Activated T-helper 2 cell treated with anti-CD3 and anti-CD28 coated beads, Interferon-gamma antibody, Interleukin-2, Interleukin-4, amounts not matched to agents 10 μg/mL and 5 μg/mL and 100 μg/mL, durations not matched to agents 14 hours and 24 hours and 36 hours (primary cell): ENCODE measurements at places on chromosomes 5 and 9.

GRCh38 chr5:163306421-163306820 lies 131.0 kb upstream of the CCNG1 start:
- DNase-seq = no peak

DNA sequence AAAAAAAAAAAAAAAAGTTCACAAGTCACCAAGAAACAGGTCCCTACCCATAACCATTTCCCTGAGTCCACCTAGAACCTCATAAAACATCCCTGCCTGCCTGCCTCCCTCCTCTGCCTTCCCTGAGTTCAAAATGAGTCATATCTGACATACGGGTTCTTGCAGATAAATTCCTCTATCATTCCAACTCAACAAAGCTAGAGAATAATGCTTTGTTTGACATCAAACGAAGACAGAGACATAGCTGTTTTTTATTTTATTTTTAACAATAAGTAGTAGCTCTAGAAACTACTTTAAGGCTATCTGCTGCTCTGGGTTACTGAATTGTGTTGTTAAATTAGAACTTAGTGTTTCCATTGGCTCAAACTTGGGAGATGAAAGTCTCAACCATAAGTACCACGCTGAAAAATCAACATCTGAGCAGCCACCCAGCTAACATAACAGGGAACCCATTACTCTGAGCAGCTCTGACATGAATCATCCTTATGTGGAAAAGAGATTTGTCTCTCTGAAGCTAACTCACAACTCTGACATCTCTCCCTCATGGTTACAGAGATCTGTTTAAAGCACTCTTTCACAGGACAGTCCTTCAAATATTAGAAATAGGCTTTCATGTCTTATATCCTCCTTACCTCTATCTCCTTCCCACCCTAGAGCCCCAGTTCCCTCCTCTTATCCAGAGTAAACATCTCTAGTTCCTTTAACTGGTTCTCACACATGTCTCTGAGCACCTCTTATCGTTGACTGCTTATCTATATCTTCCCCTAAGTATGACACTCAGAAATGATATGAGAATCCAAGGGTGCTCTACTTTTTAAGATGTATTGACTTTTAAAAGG lies 12.1 kb downstream of the TMEM245 start:
- DNase-seq = no peak

GRCh38 chr9:68426755-68427154 lies 70.3 kb downstream of the PGM5 start:
- DNase-seq = no peak

DNA sequence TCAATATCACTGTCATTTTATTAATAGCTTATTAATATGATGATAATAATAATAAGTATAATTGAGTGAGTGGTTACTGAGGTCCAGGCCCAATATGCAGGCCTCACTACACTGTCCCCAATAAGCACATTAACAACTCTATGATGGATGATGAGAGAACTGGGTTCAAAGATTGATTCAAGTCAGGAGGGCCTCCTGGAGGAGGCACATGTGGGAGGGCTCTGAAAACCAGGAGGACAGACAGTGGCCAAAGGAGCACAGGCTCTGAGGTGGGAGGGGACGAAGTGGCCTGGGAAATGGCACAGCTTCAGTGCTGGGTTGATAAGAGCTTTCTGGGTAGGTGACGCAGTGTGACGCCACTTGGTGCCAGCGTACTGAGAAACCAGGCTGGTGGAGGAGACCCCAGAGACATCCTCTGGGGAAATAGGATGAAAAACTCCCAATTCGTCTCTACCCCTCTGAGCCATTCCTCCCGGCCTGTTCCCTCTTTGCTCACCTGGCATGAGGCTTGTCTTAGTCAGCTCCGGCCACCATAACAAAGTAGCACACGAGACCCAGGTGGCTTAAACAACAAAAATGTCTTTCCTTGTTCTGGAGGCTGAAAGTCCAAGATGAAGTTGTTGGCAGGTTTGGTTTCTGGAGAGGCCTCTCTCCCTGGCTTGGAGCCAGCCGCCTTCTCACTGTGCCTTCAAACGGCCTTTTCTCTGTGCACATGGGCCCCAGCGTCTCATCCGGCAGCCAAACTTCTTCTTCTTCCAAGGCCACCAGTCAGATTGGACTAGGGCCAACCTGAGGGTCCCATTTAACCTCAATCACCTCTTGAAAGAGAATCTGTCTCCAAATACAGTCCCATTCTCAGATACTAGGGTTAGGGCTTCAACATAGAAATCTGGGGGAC lies 31.6 kb downstream of the NTNG2 start:
- no peak for DNase-seq

GRCh38 chr5:98490348-98490747 lies 283.1 kb upstream of the RGMB start:
- DNase-seq = no peak

GRCh38 chr5:159835548-159835947 lies 80.7 kb upstream of the ADRA1B start:
- DNase-seq = no peak

GRCh38 chr9:70318002-70318401 lies 59.2 kb downstream of the SMC5 start:
- no peak for DNase-seq

GRCh38 chr9:129850821-129851550 lies 15.7 kb downstream of the USP20 start:
- no peak for DNase-seq

DNA sequence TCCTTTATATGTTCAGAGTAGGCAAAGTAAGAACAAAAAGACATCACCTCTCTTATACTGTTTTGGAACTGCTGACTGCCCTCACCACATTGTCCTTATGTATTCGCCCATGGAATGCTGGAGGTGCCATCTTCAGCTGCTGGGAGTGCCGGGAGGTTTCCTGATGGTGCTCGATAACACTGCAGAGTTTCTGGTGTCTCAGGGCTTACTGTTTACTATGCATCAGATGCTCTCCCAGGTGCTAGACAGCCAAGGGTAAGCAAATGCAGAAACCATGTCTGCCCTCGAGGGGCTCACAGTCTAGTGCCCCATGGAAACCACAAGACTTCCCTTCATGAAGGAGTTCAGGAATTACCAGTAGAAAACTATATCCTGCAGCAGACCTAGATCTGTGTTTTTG lies 70.1 kb upstream of the SMIM23 start:
- no peak for DNase-seq

DNA sequence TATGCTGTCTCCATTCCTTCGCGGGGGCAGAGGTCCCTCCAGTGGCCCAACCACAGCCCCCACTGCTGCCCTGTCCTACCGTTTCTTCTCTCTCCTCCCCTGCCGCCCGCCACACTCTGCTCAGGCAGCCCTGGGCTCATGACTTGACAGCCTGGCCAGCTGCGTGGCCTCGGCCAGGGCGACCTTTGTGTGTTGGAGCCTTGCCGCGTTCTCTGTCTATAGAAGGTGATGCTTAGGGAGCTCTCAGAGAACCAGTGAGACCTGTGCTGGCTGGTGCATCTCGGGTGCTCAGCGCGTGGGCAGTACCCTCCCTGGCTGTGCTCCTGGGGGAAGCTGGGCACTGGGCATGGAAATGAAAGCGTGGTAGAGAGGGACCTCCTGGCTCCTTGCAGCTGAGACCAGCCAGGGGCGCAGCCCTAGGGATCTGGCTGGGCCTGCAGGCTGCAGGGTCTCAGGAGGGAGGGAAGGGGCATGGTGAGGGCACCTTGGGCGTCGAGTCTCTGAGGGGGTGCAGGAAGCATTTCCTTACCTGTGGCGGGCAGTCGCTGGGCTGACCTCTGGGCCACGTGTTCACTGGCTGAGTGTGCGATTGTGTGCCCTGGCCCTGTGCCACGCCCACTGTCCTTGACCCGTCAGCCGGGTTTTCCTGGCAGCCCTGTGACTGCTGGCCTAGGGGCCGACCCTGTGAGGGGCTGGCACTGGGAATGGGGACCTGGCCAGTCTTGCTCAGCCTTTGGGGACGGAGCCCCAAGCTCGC lies 50.3 kb downstream of the RXRA start:
- DNase-seq = no peak

GRCh38 chr9:124105266-124105665 lies 93.7 kb downstream of the LHX2 start:
- DNase-seq = no peak

GRCh38 chr9:131335368-131335755 lies 45.8 kb downstream of the PLPP7 start:
- DNase-seq = no peak

DNA sequence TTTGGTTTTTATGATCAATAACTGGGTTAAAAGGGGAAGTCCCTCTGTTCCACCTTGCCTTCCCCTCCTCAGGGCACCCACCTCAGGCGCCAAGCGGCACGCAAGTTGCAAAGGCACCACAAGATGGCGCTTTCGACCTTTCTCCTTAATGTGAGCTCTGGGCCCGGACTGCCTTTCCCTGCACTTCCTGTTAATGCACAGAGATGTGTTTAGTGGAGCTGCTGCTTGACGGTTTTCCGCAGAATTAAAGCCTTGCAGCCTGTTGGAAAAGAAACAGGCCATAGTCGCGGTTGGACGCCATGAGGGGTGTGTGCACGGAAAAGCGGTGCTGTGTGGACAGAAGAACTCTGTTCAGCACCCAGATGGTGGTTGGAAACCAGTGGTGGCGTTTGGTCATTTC lies 17.9 kb downstream of the CXCL14 start:
- peak; percentile 58 for DNase-seq

DNA sequence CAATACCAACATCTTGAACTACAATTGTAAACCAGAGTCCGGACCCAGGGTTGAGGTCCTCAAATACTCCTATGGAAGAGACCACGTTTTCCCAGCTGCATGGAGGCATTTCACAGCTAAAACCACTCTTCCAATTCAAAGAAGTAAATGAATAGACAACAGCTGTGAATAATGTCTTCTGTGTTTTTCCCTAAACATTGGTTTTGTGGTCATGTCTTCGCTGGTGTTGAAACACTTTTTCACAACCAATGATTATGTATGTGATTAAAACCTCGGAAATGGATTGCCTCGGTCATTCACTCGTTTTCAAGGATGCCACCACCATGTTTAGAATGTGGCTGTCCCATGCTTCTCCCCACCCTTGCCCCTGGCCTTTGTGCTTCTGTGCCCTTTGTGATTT lies 9.4 kb upstream of the TENT4A start:
- DNase-seq = no peak

- DNase-seq = no peak
Observed at GRCh38 chr5:135450952-135451351, 1.2 kb downstream of the TIFAB start.

DNA sequence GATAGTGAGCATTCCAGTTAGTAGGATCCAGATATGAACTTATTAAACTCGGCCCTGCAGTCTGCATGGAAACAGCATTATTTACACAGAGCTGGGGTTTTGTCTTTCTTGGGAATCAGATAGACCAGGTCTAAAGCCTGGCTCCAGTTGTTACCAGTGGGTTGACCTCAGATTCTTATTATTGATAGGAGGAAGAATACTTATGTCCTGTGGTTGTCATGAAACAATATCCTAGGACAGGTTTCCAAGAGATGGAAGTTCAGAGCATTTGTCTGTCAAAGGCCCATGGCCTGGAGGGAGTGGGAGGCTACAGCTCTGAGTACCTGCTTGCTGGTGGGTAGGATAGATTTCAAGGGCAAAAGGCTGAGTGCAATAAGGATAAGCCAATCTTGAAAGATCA lies 129.2 kb downstream of the BOD1 start:
- DNase-seq = no peak

DNA sequence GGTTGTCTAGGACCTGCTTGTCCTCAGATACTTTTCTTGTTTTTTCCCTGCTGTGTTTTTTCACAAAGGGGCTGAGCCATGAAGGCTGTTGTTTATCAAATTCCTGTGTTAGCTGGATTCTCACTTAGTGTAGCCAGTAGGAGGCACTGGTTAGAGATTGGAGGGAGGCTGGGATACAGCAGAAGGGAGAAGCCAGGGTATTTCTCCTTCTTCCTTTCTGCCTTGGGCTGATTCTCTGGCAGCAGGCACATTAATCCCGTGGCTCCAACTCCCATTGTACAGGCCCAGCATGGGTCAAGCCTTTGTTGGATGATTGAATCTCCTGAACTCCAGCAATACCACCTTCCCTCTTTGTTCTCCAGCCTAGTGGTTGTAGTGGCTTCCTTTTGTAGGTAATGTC lies 46.4 kb upstream of the FAM170A start:
- no peak for DNase-seq

GRCh38 chr5:175343308-175343707 lies 100.7 kb downstream of the DRD1 start:
- DNase-seq = no peak

DNA sequence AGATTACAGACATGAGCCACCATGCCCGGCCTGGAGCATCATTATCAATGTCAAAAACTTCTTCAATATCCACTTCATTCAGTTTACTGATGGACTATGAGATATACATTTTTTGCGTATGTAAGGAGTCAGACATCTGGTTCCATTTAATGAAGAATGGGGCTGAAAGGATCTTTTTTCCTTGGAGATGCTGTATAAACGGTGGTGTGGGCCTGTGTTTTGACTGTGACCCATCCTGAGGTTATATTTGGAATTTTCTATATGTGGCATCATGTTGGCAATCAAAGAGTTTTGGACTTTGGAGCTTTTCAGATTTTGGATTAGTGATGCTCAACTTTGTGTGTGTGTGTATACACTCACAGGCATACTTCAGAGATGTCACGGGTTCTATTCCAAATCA lies 85.7 kb upstream of the FBXL17 start:
- no peak for DNase-seq

DNA sequence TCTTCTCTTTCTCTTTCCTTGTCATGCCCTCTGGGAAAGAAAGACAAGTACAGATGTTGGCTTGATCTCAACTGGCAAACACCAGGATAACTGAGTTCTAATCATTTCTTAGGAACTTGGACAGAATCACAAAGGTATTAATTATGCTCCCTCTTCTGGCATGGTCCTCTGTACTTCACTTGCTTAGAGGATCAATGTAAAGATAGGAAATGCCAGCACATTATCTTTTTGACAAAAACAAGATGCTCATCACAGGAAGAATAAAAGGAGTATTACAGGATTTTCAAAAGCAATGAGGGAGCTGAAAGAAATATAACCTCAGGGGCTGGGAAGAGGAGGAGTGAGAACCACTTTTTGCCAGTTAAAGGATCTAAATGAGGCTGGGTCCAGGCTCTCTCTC lies 70.6 kb downstream of the LHFPL2 start:
- no peak for DNase-seq

- DNase-seq = peak; percentile 57
Observed at GRCh38 chr5:176573564-176574296, 24.6 kb downstream of the CDHR2 start.

DNA sequence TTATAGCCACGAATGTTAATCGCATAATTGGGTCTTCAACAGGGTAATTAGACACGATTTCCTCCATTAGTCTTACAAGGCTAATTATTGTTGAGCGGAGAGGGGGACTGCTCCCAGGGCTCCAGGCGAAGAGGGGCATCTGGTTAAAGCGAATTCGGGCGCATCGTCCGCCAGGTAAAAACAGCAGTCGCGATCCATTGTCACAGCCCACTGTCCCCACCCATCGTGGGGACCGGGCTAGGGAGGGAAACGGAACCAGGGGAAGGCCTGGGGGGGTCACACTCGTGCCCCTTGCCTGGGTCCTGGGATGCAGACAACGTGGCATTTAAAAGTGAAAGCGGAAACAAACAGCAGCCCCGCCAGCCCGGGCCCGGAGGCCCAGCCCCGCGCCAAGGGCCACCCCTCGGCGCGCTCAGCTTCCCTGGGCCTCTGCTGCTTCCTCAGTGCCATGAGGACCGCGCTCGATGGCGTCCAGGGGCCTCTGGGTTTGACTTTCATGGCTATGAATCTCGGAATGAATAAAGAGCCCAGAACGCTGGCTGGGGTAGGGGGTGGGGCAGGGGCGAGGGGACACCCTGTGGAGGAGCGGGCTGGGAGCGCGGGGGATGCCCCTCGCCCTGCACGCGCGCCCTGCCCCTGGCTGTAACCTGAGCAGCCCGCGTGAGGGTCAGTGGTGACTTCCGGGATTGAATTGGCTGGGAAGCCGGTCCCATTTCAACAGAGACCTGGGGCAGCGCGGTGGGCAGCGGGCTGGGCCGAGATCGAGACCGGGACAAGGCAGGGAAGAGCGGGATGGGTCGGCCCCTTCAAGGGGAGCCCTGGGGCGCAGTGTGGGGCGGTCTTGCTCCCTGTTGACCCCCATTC lies 99.9 kb downstream of the GTF3C4 start:
- DNase-seq = peak; percentile 69
